ENCODE measurements at places on chromosomes 13 and 19. TPM values are rescaled to one million over a fixed set of nuclear protein-coding genes. Genes with fewer than 3 reads are reported as not detected.

DNA sequence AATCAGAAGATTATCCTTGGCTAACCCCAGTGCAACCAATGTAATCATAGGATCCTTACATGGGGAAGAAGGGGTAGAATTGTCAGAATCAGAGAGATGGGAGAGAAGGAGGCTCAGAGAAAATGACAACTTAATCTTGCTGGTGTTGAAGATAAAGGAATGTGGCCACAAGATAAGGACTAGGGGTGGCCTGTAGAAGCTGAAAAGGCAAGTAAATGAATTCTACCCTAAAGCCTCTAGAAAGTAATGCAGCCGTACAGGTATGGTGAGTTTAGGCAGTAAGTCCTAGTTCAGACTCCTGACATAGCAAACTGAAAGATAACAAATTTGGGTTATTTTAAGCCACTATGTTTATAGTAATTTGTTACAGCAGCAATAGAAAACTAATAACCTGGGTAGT lies 718.5 kb downstream of the SLITRK6 start:
- no peak for DNase-seq

Gene NPAS1
- total RNA-seq: 1.2 TPM

DNA sequence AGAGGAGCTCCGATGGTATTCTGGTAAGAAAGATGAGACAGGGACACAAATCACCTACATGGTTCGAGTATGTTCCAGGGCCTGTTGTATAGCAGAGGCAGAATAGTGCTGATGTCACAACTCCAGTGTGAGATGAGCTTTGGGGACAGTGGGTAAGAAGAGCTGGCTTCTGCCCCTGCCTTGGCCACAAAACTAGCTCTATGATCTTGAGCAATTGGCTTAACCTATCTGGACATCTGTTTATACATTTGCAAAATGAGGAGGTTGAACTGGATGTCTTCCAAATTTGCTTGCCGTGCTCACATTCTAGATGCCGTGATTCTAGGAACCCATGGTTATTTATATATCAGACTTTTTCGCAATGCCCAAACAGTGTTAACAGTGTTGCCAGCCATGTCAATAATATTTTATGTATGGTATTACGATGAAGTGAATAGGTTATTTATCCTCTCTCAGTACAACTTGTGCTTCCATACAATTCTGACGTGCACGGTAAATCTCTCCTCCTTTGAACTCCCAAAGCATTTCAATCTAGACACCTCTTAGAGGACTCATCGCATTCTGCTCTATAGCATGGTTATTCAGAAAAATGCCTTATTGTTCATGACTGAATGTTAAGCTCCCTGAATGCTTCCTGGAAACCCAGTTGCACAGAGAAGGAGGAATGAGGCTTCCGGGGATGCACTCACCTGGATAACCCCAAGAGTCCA lies 316.0 kb downstream of the FOXO1 start:
- DNase-seq: no peak

Gene GNG14
- not detected for total RNA-seq

Gene PPP2R1A
- 276 TPM for total RNA-seq

DNA sequence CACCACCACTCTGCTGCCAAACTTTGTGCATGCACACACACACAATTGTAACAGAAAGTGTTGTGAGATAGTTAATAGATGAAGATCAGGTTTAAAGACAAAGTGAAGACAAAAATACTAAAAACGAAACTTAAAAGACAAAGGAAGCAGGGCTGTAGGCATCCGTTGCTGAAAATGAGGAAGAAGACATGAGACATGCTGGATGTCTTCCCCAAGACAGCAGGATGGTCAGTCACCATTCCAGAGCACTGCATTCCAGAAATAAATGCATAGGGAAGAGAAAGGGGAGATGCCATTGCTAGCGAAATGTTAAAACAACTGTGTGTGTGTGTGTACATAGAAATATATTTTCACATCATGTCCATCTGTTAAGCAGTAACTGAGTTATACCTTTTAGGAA lies 520.1 kb downstream of the SUCLA2 start:
- no peak for DNase-seq

- no peak for DNase-seq
Measured at GRCh38 chr13:48402325-48402932, 10.5 kb downstream of the LPAR6 start.

Gene EBI3
- total RNA-seq: 1.2 TPM

DNA sequence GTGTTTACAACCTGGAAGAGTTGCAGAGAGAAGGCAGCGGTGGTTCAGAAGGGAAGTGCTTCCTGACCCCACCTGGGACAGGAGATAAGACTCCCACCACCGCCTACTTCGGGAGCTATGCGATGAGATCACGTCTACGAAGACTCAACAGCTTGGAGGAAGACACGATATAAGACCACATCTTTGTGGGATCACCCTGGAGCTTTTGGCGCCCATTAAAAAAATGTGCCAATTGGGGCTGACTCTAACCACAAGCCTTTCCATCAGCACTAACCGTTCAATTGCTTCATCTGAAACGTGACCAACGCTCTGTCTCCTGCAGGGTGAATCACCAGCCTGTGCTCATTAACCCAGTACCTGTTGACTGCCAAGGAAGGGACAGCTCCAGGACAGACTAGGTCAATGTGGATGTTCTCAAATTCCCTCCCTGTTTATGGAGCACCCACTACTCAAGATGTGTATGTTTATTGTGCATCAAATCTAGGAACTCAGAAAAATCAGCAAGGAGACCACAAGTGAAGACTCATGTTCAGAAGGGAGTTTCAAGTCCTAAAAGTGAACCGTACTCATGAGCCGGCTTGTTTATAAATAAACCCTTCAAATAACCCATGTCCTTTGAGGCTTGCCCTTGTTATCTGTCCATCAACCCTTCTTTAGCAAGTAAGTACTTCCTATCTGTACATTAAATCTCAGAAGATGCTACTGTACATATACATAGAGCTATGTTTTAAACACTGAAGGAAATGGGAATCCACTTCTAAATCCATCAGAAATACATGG lies 67.5 kb downstream of the LATS2 start:
- DNase-seq: no peak

DNA sequence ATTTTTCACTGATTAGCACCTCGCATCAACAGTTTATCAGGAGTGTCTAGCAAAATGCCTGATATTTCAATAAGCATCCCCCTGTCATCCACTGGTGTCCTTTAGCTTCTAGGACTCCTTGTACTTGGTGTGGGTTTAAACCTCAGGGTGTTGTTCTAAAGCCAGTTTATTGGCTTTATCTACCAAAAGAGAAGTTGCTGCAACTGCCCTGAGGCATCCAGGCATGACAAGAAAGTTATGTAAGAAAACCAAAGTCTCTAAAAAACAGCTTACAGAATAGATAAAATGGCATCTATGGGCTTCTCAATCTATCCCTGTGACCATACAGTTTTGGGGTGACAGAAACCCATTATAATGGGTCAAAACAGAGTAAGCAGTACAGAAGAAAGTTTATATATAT lies 120.3 kb upstream of the ZNF91 start:
- DNase-seq: no peak

- peak; percentile 46 for DNase-seq
Measured at GRCh38 chr19:12800923-12801465, 606 bp downstream of the PRDX2 start.

- no peak for DNase-seq
Measured at GRCh38 chr13:74573654-74574053, 439.4 kb upstream of the KLF12 start.

Gene LHB
- total RNA-seq: not detected

DNA sequence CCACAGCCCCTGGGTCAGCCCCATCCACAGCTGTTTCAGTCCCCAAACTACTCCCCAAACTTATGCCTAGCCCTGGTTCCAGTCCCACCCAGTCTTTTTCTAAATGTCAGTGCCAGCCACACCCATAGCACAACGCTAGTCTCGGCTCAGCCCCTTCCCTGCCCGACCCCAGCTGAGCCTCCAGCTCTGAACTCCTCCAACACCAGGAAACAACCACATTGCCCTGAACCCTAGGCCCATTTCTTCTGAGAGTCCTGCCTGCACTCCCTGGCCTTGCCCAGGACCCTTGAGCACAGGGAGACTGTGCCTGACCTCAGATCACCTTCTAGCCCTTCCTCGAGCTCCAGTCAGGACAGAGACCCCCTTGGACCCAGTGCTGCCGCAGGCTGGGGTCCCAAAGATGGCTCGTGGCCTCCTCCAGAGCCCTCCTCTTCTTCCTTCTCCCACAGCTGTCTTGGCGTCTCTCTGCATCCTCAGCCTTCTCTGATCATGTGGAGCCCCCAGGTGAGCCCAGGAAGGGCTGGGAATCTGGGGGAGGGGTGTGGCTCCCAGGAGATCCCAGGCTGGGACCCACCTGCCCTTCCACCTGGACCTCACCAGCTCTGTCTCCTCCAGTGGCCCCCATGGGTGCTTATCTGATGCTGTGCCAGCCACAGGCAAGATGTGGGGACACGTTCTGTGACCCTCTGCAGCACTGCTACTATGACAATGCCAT lies 33.0 kb upstream of the IGFL1 start:
- no peak for DNase-seq

Gene C19orf81
- total RNA-seq: 1.3 TPM

Gene GZMM
- 0.81 TPM for total RNA-seq

Gene CYP4F3
- 0.24 TPM for total RNA-seq

- DNase-seq: no peak
Measured at GRCh38 chr19:30552593-30552992, 180.4 kb downstream of the ZNF536 start.
